ENCODE measurements at places on chromosomes 5 and 9.

- DNase-seq: no peak
Measured at GRCh38 chr5:153153086-153153485, 337.4 kb upstream of the GRIA1 start.

DNA sequence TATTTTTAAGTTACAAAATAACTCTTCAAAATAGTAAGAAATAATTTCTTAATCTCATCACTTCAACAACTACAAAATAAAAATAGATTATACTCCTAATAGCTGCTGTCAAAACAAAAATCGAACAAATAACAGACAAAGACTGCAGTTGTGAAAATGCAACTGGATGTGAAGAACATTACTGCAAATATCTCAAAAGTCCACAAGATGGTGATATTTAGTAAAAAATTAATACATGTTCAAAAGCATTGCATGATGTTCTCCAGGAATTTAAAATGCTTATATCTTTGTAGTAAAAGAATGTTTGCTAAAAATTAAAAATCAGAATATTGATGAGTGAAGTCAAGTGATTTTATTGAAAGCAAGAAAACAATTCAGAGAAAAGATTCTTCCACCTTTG, 66.2 kb downstream of the MPDZ start:
- no peak for DNase-seq

DNA sequence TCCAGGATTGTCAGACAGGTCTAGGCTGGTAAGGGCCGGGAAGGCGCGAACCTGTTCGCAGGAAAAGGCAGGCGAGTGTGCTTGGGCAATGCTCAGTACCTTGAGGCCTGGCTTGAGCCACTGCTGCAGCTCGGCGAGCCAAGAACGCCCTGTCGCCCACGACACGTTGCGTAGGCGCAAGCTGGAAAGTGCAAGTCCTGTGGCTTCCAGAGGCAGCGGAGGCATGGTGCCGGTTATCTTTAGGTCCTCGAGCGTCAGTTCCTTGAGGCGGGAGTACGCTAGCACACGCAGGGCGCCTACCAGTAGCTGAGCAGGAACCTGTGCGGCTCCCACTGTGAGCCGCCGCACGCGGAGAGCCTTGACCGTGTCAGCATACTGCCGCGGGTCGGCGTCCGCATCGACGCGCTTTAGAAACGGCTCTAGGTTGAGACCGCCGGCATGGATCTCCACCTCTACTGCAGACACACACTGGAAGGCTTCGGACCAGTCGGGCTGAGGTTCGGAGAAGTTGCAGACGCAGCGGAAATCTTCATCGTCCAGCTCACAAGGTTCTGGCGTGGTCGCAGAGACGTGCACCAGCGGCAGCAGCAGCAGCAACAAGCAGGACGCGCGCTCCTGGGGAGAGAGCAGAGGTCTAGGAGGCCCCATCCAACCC, 482 bp downstream of the CD14 start:
- DNase-seq: no peak

DNA sequence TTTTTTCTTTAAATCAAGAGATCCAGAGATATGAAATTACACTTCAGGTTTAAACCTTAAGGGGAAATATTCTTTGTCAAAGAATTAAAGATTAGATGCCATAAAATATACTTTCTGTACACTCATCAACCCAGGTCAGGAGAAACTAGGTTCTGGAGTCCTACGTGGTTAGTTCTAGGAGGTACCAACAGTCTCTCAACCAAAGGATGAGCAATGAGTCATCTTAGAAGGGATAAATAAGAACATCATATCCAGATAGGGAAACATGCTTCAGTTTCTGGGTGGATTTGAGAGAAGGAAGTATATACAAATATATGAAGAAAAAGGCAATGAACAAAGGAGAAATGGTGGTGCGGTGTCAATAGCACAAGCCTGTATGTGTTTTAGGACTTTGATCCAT, 98.2 kb downstream of the CSNK1G3 start:
- DNase-seq: no peak

DNA sequence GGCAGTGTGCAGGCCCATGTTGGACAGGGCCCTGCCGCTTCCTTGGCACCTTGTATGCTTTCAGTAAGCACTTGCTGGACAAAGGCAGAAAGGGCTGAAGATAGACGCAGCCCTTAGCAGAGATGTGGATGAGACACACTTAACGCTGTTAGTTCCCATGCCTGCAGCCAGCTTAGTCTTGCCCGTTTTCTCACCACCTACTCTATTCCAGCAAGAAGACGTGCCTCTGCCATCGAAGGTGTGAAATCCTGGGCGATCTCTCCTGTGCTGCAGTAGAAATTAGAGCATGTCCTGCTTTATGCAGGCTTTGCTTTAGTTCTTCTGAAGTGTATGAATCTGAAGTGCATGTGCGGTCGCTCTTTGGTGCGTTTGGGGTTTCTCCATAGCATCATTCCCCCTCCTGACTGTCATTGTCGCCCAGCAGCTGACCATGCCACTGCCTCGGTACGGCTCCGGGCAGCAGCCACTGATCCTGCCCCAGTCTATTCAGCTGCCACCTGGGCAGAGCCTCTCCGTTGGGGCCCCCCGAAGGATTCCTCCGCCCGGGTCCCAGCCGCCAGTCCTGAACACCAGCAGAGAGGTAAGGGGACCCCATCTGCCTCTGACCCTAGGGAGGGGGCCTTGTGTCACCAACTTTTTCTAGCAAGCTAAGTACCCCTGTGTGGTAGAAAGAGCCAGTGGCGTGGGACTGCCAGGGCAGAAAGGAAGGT, 11.6 kb upstream of the POMT1 start:
- no peak for DNase-seq

GRCh38 chr5:107450531-107450930, 220.2 kb downstream of the EFNA5 start:
- no peak for DNase-seq

DNA sequence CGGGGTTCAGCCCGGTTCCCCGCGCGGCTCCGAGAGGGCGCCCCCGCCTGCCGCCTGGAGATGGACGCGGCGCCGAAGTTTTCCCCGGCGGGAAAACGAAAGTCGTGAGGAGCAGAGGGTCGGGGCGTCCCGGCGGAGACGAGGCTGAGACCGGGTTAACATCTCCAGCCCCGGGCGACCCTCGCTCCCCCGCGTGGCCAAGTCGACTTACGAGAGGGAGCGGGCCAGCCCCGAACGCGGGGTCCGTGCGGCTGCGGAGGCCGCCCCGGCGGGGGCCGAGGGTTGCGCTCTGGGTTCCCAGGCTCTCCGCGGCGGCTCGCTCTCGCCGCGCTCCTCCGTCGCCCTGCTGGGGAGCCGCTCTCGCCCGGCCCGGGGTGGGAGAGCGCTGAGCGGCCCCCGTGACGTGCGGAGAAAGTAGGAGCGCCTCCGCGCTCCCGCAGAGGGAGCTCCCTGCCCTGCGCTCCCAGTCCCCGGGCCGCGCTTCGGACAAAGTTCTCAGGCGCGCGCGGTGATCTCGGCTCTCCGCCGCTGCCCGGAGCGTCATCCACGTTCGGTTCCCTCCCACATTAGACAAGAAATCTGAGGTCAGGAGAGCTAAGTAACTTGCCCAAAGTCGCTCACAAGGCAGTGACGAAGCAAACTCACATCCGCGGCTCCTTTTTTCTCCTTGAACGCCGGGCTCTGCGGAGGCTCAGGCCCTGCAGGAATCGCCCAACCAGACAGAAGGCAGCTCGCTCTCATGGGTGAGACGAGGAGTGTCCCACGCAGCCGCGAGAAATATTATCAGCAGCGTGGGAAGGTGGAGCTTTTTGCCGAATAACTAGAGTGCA, 1.2 kb upstream of the GCNT4 start:
- DNase-seq: no peak

DNA sequence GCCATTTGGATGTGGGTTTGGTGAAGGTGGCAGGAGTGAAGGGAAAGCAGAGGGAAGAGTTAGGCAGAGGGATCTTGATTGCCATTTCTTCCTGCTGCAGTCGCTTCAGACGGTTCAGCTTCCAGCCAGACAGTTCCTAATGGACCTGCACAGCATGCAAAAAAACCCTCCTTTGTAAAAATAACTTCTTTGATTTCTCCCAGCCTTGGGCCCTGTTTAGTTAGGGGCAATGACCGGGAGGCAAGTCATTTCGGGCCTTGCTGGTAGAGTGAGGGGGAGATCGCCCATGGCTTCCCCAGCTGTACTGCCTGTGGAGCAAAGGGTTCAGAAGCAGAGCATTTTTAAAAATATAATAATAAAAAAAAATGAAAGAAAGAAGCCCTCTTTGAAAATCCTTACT, 67.2 kb upstream of the TLE1 start:
- no peak for DNase-seq

GRCh38 chr9:124510650-124511425, 3.6 kb upstream of the NR5A1 start:
- no peak for DNase-seq

DNA sequence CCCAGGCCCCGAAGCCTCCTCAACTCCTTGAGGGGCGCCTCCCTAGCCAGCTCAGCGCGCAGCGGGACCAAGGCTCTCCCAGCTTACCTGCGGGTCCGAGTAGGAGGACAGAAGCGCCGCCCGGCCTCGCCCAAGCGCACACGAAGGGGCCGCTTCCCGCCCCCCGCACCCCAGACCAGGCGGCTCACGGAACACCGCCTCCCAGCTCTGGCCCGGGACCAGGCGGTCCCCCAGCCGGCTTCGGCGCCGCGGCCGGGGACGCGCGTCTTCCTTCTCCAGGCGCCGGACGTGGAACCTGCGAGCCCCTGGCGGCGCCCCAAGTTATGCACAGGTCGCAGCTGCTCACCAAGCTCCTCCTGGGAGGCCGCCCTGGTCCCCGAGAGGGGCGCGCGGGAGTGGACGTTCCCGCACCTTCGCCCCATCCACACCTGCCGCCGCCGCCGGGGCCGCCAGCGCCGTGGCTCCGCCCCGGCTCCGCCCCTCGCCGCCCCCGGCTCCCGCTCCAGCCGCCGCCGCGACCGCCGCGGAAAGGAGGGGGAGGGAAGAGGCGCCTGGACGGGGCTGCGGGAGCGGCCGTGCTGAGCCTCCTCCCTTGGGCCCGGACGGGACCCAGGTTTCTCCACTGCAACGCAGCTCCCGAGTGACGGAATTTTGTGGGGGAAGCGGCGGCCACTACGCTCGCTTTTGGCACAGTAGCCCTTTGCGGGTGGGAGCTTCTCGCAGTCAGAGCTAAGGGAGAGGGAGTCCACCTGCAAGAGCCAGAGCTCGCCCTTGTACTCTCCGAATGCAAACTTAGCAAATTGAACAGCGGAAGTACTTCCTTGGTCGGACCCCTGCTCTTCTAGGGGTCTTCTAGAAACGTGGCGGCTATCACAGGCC, 77.5 kb upstream of the IFNE start:
- DNase-seq: no peak
